Urinary bladder (tissue), 4 donors: ENCODE measurements at places on chromosomes 11 and 22. TPM values are rescaled to one million over a fixed set of nuclear protein-coding genes. Genes with fewer than 3 reads are reported as not detected.

LRRC4C gene
- total RNA-seq, result 7.2 TPM

CHRM1 gene
- 0.53 TPM for total RNA-seq

HORMAD2 gene
- not detected for total RNA-seq

SEZ6L gene
- total RNA-seq, result 2.0 TPM

FDXACB1 gene
- 4.2 TPM for total RNA-seq

CABP7 gene
- 0.11 TPM for total RNA-seq

OR4A16 gene
- total RNA-seq, result not detected
